Neural crest cell (in vitro differentiated cells): ENCODE measurements at places on chromosomes 5 and 9.

DNA sequence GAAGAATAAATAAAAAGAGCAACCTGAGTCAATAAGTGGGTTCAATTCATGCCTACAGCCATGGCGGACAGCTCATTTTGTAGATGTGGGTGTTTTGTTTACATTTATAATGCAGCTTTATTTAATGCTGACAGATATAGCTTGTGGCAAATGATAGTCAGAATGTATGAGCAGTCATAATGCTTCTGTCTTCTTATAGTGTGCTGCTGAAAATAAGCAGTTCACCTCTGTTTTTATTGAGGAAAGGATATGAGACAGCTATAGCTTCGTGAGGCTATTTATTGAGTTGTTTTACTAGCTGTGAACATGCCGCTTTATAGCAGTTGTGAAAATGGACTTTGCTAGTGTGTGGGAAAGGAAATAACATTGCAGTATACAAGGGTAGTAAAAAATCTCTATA, 147.4 kb downstream of the PBX3 start:
- DNase-seq: no peak

DNA sequence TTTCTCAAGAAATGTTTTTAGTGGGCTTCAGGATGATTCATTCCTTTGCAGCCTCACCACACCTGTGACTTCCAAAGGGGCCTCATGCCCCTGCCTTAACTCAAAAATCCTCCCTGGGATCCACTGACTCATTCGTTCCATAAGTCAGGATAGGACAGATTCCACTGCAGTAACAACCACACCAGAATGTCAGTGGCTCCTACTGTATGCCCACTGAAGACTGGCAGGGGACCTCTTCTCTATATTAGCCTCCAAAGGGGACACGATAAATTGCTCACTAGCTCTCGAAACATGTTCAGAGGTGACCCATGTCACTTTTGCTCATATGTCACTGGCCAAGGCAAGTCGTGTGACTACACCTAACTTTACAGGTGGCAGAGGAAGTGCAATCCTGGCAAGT, 25.7 kb upstream of the LHX2 start:
- DNase-seq: no peak

DNA sequence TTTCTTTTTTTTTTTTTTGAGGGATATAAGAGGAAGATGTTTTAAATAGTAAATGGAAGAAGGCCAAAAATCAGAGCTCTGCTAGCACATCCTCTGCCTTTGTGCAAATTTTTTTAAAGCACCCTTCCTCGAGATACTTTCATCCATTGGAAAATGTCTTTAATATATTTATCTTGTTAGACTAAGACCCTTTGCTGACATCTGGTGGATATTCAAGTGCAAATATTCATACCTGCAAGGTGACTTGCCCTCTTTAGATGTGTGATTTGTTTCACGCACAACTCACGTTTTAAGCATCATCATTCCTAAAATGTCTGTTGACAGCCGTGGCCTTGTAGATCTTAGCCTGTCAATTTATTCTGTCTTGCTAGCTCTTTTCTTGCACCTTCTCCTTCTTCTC, 258.5 kb downstream of the AGTPBP1 start:
- DNase-seq: no peak

DNA sequence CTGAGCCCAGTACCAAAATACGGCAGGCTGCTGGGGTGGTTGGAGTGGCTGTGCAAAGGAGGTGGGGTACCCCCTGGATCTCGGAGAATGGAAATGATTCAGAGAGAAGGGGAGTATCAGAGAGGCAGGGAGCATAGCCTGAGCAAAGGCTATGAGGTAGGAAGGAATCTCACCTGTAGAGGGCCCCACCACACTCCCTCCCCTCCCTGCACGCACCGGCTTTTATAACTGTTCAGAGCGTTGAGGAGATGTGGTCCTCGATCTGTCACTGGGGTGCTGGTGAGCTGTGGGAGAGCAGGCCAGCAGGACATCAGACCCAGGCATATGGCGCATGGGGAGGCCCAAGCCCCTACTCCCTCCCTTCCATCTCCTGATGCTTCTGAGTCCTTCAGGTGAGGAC, 13.2 kb downstream of the PHF19 start:
- DNase-seq: no peak

DNA sequence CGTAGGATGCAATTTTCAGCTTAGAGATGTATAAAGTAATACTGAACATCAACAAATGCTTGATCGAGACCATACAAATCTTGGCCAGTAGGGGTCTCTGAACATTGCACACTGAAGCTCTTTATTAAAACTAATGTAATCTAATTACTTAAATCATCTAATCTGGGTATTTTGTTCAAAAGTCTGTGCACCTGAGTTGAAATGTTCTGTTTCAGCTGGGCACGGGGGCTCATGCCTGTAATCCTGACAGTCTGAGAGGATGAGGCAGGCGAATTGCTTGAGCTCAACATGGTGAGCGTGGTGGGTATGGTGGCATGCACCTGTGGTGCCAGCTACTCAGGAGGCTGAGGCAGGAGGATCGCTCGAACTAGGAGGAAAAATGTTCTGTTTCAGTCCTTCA, 41.0 kb downstream of the ESM1 start:
- DNase-seq: no peak

DNA sequence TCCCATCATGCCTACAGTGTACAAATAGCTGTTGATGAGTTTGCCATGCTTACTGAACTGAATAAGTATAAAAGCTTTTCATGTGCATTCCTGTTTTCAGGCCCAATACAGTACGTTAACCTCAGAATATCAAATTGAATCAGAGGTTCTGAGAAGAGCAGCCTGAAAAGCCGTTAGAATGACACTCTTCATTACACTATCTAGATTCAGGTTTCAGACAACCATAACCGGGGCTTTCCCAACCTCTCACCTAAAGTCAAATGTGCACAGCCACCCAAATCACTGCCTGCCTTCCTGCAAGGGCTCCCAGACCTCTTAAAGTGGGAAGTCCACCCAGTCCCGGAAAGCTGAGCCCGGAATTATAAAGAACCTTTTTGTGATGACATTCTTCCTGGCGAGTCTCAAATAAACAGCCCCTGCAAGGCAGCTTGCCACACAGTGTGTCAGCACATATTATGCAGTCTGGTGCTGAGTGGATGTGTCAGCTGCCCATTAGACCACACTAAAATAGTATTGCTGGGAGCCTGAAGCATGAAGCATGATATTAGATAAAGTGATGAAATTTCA, 245.8 kb downstream of the TLE4 start:
- DNase-seq: no peak

DNA sequence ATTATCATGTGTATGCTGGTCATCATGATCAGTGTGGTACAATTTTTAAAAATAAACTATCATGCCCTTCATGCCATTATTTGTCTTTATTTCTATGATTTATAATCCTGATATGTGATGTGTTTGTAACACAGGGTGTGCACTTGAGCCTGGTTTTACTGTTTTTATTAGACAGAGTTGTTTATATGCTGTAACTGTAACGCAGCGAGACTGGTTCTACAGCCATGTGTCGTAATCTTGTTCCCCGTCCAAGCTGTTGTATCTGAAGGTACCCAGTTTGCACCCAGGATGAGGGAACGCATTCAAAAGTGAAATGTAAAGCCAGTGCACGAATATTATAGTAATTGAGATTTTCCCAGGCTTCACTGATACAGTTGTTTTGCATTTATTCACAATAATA, 28.2 kb downstream of the SNX18 start:
- no peak for DNase-seq

GRCh38 chr5:67031692-67032091, 164.9 kb downstream of the CD180 start:
- DNase-seq: no peak

DNA sequence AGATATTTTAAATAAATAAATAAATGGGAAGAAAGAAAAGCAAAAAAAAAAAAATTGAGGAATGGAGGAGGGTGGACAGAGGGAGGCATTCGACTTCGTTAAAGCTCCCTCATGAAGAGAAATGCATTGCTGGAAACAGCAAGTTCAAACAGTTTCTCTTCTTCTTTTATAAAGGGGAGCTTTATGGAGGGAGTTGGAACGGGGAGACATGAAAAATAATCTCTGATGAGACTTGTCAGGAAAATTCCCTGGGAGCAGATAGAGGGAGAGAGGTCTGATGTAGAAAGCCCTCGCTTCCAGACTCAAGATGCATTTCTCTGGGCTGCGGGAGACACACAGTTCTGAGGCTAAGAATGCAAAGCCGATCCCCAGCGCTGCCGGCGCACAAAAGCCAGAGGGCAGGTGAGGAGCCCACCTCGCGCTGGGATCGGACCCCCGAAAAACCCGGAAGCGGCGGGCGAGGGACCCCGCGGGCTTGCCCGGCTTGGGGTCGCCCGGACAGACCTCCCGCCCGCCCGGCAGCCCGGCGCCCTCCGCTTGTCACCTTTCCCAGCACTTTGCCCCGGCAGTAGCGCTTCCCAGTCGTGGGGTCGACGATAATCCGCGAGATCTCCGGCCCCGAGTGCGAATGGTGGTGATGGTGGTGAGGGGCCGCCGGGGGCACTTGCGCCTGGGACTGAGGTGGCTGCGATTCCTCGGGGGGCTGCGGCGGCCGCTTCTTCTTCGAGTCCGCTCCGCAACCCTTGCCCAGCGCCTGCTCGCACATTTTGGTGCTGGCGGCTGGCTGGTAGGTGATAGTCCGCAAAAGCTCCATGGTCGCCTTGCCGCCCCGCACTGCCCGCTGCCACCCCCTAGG, 512 bp downstream of the PLK2 start:
- no peak for DNase-seq

- no peak for DNase-seq
Measured at GRCh38 chr5:33277061-33277650, 163.6 kb upstream of the TARS1 start.

GRCh38 chr9:109652112-109652511, 127.9 kb upstream of the PALM2AKAP2 start:
- DNase-seq: no peak

- DNase-seq: no peak
Measured at GRCh38 chr9:81058782-81059181, 630.6 kb downstream of the TLE1 start.

DNA sequence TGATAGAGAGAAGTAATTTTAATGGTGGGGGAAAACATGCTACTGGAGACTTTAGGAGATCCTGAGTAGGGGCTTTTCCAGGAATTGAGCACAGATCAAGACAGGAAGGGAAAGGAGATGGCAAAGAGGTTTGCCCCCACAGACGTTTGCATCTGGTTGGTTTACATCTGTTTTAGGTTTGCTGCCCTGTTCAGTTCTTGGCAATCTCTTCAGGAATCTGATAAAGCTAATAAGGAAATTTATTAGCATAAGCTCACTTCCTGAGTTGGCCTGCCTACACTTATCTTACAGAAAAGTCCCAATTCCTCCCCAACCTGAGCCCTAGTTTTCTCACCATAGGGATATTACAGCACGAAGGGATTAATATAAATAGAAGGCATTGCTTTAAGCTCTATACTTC, 3.4 kb upstream of the CFAP95 start:
- DNase-seq: no peak

DNA sequence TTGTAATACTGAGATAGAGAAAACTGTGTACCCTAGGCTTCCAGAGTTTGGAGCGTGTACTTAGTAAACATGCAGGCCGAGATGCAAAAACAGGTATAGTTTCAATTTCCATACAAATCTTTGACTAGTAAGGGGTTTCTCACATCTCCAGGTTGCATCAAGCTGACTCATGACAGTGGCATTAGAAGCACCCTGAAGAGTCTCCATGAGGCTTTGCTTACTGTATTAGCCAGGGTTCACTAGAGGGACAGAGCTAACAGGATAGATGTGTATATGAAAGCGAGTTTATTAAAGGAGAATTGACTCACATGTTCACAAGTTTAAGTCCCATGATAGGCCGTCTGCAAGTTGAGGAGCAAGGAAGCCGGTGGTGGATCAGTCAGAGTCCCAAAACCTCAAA, 275.3 kb upstream of the CDH6 start:
- DNase-seq: no peak

DNA sequence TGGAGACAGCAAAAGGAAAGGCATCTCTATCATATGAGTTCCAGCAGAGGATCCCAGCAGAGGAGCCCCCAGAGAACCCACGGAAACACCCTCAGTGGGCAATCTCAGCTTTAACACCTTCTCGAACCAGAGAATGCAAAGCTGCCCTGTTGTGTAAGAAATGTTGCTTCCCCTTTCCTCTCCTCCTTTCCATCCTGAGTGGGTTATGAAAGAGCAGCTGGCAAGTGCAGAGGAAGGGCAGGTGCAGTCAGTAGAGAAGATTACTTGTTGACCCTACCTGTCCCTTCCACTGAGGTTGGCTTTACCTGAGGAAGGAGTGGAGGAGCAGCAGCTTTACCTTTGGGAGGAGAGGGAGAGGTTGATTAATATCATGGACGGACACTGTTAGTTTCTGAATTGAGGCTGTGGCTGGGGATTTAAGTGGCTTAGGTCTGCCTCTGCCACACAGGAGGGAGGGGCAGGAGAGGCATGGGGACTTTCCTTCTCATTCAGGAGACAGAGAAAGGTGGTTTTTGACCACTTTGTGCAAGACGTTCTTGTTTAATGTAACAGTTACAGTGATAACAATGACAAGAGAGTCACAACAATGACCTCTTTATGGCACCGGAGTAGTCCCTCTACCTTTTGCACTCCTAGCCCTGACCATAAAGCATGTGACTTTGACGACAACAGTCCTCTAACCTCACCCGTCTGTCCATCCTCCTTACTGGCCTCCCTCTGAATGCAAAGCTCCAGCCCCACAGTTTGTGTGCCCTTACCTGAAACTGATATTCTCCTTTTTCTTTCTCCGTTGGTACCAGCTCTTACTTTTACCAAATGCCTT, 254.8 kb downstream of the NSG2 start:
- no peak for DNase-seq

DNA sequence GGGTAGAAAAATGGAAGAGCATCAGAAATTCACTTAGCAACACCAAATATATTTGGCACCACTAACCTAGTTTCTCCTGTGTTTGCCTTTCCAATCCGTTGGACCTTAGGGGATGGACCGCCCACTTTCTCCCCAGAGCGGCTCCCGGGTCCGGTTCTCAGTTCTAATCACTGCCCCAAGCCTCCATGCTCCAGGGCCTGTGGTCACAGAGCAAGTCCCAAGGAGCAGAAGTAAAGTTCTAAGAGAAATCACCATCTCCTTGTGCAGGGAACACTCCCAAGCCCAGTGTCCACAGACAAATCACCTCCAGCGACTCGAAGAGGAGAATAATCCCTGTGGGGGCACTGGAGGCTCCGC, 728 bp upstream of the SLC1A1 start:
- DNase-seq: no peak

DNA sequence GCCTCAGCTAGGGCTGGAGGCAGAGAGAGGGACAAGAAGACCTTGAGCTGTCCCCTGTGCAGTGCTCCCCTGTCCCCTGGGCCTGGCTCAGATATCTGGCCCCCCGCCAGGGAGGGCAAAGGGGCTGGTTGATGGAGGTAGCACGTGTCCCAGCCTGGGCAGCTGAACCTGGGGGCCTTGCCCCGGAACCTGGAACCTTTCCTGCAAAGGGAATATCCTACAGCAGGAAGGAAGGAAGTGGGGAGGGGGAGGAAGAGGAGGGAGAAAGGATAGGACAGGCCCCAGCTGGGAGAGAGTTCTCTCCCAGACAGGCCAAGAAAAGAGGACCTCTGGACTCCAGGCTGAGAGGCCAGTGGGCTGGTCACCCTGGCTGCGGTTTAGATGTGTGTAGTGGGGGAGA, 27.6 kb upstream of the PSD2 start:
- no peak for DNase-seq

- no peak for DNase-seq
Measured at GRCh38 chr9:130156672-130157071, 15.5 kb upstream of the NCS1 start.

- DNase-seq: no peak
Measured at GRCh38 chr5:172858511-172858989, 24.5 kb downstream of the ERGIC1 start.
